ENCODE measurements at places on chromosomes 6 and 20. TPM values are rescaled to one million over a fixed set of nuclear protein-coding genes. Genes with fewer than 3 reads are reported as not detected.

DEFB110 gene
- not detected for total RNA-seq

GRCh38 chr6:31665501-31666336, at the start of gene CSNK2B:
CSNK2B (plus strand) TSS chr6:31666080; CDS start chr6:31666832, 752 bp downstream.
- DNase-seq: peak; percentile 99

GRCh38 chr20:24102749-24103333, 114.3 kb upstream of the GGTLC1 start:
- DNase-seq: no peak

- DNase-seq: no peak
Observed at GRCh38 chr6:41894366-41895299, 542 bp downstream of the USP49 start.

GRCh38 chr6:157047951-157048350, 270.8 kb downstream of the ARID1B start:
- DNase-seq: no peak

- no peak for DNase-seq
Observed at GRCh38 chr20:21528870-21529269, 15.0 kb upstream of the NKX2-2 start.

- DNase-seq: no peak
Observed at GRCh38 chr6:27295301-27296079, 16.6 kb downstream of the POM121L2 start.

GRCh38 chr6:118203545-118203944, 296.5 kb downstream of the SLC35F1 start:
- no peak for DNase-seq

DNA sequence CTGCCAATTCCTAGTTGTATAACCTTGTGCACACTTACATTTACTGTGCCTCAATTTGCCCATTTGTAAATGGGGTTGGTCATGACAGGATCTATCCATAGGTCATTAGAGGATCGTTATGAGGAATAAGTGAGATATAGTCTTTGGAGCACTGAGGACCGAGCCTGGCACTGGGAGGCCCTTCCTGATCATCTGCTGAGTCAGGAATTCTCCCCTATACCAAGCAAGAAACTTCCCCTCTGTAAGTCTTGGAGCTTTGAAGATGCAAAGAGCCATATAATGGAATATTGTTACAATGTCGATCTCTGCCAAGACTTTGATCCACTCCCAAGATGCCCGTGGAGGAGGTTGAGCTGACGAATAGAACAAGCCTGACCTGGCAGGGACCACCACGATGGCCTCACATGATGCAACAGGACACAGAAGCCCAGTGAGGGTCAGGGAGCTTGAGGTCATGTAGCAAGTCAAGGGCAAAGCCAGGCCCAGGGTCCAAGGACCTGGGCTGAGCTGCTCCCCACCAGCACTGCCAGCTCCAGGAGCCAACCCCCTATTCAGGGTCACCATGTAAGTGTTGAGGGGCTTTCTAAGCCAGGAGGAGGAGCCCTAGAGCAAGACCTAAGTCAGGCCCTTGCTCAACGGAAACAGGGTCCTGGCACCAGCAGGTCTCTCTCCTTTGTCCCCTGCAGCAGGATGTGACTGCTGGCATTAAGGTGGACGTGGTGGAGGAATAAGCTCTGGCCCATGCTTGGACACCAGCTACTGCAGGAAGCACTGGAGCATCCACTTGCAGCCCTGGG, 16.7 kb downstream of the PDRG1 start:
- DNase-seq: no peak

DNA sequence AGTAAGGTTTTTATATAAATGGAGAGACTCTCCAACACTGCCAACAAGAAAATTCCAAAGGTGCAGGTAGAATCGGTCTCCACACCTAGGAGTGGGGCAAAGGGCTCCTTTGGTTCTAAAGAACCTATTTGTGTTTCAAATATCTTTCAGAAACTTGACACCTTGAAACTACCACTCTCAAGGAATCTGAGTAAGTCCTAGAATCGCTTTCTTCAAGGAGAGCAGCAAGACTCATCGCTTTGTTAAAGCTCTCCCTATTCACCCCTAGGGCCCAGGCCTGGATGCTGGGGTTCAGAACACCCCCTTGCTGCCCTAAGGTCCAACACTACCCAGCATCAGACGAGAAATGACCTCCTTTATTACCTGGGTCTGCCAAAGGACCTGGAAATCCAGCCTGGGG, 2.0 kb downstream of the CLIC5 start:
- DNase-seq: no peak

DNA sequence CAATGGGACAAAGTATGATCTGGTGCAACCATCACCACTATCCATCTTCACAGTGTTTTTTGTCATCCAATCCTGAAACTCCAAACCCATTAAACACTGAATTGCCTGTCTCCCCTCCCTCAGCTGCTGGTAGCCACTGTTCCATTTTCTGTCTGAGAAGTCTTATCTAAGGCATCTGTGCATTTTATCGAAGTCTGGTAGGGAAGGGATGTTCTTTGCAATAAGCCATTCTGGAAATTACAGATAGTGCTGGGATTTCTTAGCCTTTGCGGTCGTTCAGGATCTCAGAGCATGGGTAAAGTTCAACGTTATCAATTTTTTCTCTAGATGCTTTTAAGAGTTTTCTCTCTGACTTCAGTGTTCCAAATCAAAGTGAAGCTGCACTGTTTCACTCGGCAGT, 24.1 kb downstream of the KIF25 start:
- no peak for DNase-seq

GRCh38 chr6:87832025-87832825, 130.2 kb upstream of the AKIRIN2 start:
- DNase-seq: no peak

All from right cardiac atrium (tissue), 5 donors.